ENCODE measurements at places on chromosomes 7 and 10. TPM values are rescaled to one million over a fixed set of nuclear protein-coding genes. Genes with fewer than 3 reads are reported as not detected.

GRCh38 chr10:66176772-66177171 is 749.1 kb upstream of the LRRTM3 start:
- no peak for DNase-seq
- H3K36me3 ChIP-seq: no peaks in the 10 kb centered on the region
- no peaks in the 10 kb centered on the region for H3K27me3 ChIP-seq

GRCh38 chr7:18494821-18495408 is 634 bp upstream of the HDAC9 start:
- H3K27ac ChIP-seq: no peak overlapping the region
- H3K27me3 ChIP-seq: no peaks in the 10 kb centered on the region
- no peak for DNase-seq
- peak overlapping the region; percentile 39 for H3K4me3 ChIP-seq

Gene CCAR1
- total RNA-seq: 52.9 TPM

GRCh38 chr7:8590225-8590624 is 156.8 kb downstream of the NXPH1 start:
- no peak overlapping the region for H3K4me3 ChIP-seq
- no peak overlapping the region for H3K27ac ChIP-seq
- no peaks in the 10 kb centered on the region for H3K27me3 ChIP-seq
- no peaks in the 10 kb centered on the region for H3K4me1 ChIP-seq

Gene NME8
- not detected for total RNA-seq

GRCh38 chr10:87506956-87507355 is 2.3 kb downstream of the MINPP1 start:
- peaks cover 40% of the 10 kb centered on the region for H3K36me3 ChIP-seq
- H3K27ac ChIP-seq: no peak overlapping the region
- H3K27me3 ChIP-seq: no peaks in the 10 kb centered on the region
- H3K4me3 ChIP-seq: no peak overlapping the region

GRCh38 chr7:131536361-131536849 is 20.0 kb downstream of the PODXL start:
- no peak for DNase-seq
- no peak overlapping the region for H3K27ac ChIP-seq
- H3K4me1 ChIP-seq: peaks cover 25% of the 10 kb centered on the region
- H3K27me3 ChIP-seq: no peaks in the 10 kb centered on the region

- no peaks in the 10 kb centered on the region for H3K27me3 ChIP-seq
- H3K4me1 ChIP-seq: no peaks in the 10 kb centered on the region
- no peak overlapping the region for H3K27ac ChIP-seq
- no peak for DNase-seq
Measured at GRCh38 chr10:33067917-33068316, 109.9 kb upstream of the ITGB1 start.

DNA sequence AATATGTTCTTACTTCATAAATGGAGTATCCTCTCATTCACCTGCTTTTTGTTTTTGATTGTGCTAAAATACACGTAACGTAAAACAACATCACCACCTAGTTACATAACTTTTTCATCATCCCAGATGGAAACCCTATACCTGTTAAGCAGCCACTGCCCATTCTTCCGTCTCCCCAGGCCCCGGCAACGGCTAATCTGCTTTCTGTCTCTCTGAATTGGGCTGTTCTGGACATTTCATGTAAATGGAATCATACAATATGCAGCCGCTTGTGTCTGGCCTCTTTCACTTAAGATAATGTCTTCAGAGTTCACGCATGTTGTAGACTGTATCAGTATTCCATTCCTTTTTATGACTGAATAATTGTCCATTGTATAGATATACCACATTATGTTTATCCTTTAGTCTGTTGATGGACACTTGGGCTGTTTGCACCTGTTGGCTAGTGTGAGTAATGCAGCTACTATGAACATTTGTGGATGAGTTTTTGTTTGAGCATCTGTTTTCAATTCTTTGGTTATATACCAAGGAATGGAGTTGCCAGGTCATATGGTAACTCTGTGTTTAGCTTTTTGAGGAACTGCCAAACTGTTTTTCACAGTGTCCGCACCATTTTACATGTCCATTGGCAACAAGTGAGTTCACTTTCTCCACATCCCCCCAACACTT is 14.1 kb upstream of the SUN1 start:
- H3K27ac ChIP-seq: no peak overlapping the region
- DNase-seq: no peak
- peak overlapping the region; percentile 74 for H3K4me3 ChIP-seq
- peaks cover 49% of the 10 kb centered on the region for H3K4me1 ChIP-seq
- H3K36me3 ChIP-seq: no peaks in the 10 kb centered on the region

- H3K27ac ChIP-seq: no peak overlapping the region
- H3K4me3 ChIP-seq: no peak overlapping the region
- H3K36me3 ChIP-seq: no peaks in the 10 kb centered on the region
Measured at GRCh38 chr7:80838643-80839042, 80.2 kb downstream of the SEMA3C start.

DNA sequence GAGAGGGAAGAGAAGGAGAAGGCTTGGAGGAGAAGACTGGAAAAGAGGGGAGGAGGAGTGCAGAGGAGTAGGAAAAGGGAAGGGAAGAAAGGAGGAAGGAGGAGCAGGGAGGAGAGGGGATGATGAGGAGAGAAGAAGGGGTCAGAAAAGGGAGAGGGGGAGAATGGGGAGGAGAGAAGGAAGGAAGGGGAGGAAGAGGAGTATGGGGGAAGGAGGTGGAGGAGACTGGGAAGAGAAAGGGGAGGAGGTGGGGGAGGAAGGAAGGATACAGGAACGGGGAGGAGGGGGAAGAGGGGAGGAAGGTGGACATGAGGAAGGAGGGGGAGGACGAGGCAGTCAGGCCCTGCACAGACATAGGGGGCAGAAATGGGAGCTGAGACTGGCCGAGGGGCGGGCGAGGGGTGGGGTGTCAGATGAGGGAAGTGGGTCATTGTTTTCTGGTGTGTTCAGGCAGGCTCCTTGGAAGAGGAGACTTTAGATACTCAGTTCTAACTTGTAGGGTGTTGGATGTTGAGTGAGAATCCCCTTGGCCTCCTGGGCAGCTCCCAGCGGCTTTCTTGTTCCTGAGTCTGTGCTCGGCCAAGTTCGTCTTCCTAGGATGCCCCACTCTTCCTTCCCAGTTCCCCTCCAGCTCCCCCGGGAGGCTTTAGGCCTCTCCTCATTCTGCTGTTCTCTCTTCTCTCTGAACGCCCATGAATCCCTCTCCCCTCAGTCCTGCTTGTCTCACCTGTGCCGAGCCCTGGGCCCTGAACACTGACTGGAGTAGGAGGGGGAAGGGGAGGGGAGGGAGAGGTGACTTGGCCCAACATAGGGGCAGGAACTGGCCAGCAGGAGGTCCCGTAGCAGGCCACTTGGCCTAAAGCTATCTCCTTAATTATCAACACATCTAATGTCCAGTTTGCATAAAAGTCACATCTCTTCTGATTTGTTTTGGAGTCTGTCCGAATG is 12.8 kb upstream of the CRHR2 start:
- peaks cover 4% of the 10 kb centered on the region for H3K27me3 ChIP-seq
- H3K4me3 ChIP-seq: no peak overlapping the region
- no peaks in the 10 kb centered on the region for H3K36me3 ChIP-seq
- no peak for DNase-seq
- peaks cover 8% of the 10 kb centered on the region for H3K4me1 ChIP-seq

DNA sequence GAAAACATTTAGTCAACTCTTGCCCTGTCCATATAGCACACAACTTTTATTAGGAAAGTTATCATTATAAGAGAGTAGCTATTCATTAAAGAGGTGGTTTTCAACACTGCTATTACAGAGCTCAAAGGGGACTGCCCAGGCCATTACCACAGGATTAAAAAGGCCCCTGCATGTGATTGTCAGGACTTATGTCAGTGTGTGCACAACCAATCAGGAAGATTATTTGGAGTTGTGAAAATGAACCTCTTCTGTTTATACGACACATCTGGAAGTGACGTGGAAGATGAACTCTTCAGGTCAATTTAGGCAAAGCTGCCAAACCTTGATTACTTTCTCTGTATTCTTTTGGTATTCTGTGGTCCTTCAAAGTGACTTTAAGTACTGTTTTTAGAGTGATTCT is 14.7 kb downstream of the CCNY start:
- no peaks in the 10 kb centered on the region for H3K36me3 ChIP-seq
- no peak for DNase-seq
- H3K27ac ChIP-seq: no peak overlapping the region

DNA sequence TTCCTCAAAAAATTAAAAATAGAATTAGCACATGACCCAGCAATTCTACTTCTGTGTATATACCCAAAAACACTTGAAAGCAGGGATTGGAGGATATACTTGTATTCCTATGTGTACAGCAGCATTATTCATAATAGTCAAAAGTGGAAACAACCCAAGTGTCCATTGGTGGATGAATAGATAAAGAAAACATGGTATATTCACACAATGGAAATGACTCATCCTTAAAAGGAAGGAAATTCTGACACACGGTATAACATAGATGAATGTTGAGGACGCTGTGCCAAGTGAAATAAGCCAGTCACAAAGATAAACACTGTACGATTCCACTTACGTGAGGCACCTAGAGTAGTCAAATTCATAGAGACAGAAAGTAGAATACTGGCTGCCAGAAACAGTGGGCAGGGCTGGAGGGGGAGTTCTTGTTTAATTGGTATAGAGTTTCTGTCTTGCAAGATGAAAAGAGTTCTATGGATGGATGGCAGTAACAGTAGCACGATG is 26.6 kb upstream of the KAT6B start:
- no peak overlapping the region for H3K4me3 ChIP-seq
- no peak overlapping the region for H3K27ac ChIP-seq
- H3K27me3 ChIP-seq: no peaks in the 10 kb centered on the region
- no peak for DNase-seq
- H3K36me3 ChIP-seq: no peaks in the 10 kb centered on the region

DNA sequence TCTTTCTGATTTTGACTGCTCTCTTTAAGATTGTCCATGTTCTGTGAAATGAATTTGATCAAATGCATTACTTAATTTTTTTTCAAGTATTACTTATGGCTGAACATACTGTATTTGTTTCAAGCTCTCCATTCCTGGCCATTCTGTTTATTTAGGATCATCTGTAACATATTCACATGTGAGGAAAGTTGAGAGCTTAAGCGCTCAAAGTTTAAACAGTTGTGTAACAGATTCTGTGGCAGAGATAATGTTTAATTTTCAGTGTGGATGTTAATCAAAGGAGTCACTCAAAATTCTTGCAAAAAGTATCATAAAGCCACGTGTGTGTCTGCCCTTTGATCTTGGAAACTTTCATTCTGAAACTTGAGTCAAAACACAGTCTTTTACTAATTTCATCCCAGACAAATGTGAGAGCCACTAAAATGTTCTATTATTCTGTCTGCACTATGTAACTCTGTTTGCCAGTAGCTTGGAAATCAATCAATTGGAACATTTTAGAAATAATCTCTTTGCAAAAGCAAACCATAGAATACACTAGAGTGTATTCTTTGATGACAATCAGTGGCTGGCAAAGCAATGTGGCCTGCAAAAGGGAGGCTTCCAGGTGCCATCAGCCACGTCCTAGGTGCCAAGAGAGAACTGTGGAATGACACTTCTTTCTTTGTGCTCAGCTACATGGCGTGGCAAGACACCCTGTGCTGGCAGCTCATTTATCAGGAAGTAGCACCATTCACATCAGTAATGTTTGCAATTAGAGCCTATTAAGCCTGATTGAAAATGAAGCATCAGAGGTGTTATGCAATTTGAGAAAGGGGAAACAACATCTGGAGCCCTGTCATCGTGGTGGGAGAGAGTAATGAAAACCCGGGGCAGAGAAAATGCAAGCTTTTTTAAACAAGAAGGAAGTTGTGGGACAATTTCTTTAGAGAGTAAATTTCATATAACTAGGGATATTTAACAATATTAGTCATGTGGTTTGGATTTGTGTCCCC is 40.9 kb downstream of the ARL5B start:
- no peaks in the 10 kb centered on the region for H3K36me3 ChIP-seq
- no peak for DNase-seq
- no peak overlapping the region for H3K4me3 ChIP-seq
- H3K27ac ChIP-seq: no peak overlapping the region
- no peaks in the 10 kb centered on the region for H3K4me1 ChIP-seq

GRCh38 chr7:139973101-139974050 is 89.4 kb downstream of the PARP12 start:
- no peaks in the 10 kb centered on the region for H3K27me3 ChIP-seq
- no peak for DNase-seq
- H3K36me3 ChIP-seq: peaks cover 5% of the 10 kb centered on the region
- H3K4me1 ChIP-seq: no peaks in the 10 kb centered on the region

DNA sequence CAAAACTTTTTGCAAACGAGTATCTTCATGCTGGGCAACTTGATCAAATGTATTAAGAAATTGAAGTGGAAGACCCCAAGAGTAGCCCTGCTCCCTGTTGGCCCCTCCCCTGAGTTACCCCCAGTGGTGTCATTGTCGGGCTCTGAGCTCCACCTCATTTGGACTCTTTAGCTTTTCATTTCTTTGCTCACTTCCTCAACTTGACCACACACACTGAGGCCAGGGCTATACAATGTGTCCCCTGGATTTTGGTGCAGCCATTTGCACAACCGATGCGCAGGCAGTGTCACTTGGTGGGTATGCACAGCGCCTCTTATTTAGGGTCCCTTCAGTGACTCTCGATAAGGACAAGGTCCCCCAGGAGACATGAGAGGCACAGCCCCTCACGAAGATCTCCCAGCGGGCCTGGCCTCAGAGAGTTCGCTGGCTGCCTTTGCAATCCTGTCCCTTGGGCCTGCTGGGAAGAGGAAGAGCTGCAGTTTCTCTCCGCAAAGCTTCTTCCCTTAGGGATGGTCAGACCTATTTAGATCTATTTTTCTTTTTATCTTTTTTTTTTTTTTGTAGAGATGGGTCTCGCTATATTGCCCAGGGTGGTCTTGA is 2.5 kb upstream of the MUC3A start:
- H3K36me3 ChIP-seq: no peaks in the 10 kb centered on the region
- no peaks in the 10 kb centered on the region for H3K4me1 ChIP-seq
- DNase-seq: no peak

DNA sequence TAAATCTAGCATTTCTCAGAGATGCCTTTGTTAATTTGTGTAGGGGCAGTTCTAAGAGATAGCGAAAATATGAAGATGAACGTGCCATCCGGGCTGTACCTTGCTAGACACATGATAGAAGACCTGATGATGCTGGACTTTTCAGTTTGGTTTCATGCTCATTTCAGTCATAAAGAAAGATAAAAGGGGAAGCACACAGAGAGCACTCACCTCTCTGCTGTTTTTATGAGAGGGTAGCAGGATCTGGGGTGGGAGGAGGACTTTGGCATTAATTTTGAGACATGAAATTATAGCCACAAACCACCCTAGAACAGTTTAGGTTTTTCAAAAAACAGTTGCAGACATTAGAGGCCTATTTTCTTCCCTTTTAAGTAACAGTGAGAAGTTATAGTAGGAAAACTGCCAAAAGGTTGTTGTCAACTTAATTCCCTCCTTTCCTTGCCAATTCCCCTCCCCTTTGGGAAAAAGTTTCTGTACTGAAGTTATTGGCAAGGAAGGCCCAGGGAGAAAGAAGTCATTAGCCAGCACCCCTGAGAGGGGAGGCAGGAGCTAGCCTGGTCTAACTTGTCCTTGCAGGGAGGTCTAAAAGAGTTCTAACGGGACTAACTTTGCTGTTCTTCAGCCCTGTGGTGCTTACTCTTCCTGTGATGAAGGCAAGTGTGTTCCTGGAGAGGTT is 2.6 kb downstream of the ST7 start:
- no peaks in the 10 kb centered on the region for H3K27me3 ChIP-seq
- peaks cover 46% of the 10 kb centered on the region for H3K4me1 ChIP-seq
- H3K4me3 ChIP-seq: peak overlapping the region; percentile 0
- no peaks in the 10 kb centered on the region for H3K36me3 ChIP-seq
- no peak for DNase-seq
- H3K27ac ChIP-seq: peak overlapping the region; percentile 9

Gene CARD11
- 5.7 TPM for total RNA-seq

Measured in lower lobe of right lung (tissue), 2 donors.